ENCODE measurements at places on chromosomes 5 and 9. TPM values are rescaled to one million over a fixed set of nuclear protein-coding genes. Genes with fewer than 3 reads are reported as not detected.

The ERAP2 gene
- total RNA-seq: 98.6 TPM

The ACOT12 gene
- total RNA-seq: not detected

The TNPO1 gene
- total RNA-seq: 94.1 TPM

The NCS1 gene
- total RNA-seq: not detected

The IL7R gene
- total RNA-seq: 1,319 TPM

The B4GALT7 gene
- total RNA-seq: 39.3 TPM

The FIBCD1 gene
- total RNA-seq: not detected

The NEUROG1 gene
- total RNA-seq: not detected

- DNase-seq: no peak
Measured at GRCh38 chr5:24162343-24162742, 482.4 kb downstream of the CDH10 start.

GRCh38 chr9:80775530-80775929 is 913.8 kb downstream of the TLE1 start:
- no peak for DNase-seq

DNA sequence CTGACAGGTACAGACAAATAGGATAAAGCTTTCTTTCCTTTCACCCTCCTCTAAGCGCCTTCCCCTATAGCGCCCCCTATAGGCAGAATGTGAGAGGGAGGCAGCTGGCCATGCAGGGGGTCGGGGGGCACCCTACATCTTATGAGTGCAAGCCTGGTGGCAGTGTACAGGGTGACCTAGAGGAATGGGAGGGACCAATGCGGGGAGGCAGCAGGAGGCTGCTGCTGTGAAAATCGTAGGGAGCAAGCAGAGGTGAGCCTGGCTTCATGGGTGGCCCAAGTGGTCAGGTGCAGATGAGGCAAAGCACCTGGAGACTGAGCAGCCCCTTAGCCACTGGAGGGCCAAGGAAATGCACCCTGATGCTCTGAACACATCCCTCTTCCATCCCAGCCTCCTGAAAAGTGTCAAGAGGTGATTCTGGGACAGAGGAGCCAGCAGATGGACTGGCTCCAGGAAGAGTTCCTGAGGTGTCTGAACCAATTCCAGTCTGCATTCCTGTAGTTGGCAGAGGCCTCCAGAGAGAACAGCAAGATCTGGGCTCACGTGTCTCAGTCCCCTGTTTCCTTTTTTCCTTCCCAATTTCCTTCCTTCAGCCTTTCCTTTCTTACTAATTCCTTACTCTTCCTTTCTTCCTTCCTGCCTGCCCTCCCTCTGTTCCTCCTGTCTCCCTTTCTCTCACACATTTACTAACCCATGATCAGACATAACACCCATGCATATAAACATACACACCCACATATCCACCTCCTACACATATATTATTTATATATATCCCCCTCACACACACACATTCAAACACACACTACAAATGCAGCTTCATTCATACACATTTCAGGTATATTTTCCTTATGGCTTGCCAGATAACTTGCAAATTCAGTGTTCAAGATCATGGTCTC is 32.8 kb upstream of the GALNT10 start:
- DNase-seq: no peak

DNA sequence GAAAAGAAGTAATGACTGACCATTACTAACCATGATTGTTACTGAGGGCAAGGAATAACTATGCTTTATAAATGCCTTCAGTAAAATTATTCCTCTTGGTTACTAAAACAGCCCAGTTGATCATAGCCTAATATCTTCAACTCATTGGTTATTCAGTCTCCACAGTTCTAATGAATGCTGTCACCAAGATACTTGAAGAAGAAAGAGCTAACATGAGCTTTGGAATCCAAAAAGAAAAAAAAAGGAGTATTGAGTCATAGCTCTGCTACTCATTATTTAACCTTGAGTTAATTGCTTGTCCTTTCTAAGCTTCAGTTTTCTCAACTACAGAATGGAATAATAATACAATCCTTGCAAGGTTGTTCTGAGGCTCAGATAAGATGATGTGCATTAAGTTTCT is 187.7 kb downstream of the BRINP1 start:
- DNase-seq: no peak

- DNase-seq: no peak
Measured at GRCh38 chr5:107977550-107978071, 306.9 kb upstream of the EFNA5 start.

DNA sequence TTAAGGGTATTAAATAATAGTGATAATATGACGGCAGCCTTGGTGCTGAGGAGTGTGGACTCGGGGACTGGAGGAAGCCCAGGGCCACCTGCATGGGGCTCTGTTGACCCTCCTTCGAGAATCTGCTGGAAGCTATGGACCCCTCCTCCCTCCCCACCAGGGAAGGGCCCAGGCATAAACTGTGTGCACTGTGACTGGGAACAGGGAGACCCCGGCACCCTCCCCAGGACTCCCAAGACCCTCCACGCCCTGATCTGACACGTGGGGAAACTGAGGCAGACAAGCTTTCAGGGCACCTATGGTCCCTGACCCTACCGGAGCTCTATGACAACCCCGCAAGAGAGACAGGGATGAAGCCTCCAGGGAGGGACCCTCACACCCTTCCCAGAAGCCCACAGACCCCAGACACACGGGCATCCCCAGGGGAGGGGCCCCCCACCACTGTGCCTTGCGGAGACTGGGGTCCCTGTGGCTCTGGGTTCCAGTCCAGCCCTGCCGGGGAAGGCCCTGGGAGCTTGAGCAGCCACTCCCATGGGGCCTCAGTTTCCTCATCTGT is 6.5 kb upstream of the EGFL7 start:
- no peak for DNase-seq

- no peak for DNase-seq
Measured at GRCh38 chr9:16221366-16221765, 649.1 kb downstream of the BNC2 start.

DNA sequence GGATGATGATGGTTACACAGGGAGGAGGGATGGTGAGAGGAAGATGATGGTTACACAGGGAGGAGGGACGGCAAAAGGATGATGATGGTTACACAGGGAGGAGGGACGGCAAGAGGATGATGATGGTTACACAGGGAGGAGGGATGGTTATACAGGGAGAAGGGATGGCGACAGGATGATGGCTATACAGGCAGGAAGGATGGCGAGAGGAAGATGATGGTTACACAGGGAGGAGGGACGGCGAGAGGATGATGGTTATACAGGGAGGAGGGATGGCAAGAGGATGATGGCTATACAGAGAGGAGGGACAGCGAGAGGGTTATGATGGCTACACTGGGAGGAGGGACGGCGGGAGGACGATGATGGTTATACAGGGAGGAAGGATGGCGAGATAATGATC is 64.1 kb upstream of the FCN1 start:
- no peak for DNase-seq

- DNase-seq: no peak
Measured at GRCh38 chr5:15615859-15616258, 115.9 kb downstream of the FBXL7 start.

GRCh38 chr5:28313953-28314352 is 1275.6 kb upstream of the CDH9 start:
- DNase-seq: no peak

GRCh38 chr9:83975300-83975699 is 4.7 kb downstream of the HNRNPK start:
- DNase-seq: no peak

GRCh38 chr9:138049779-138050471 is 172.3 kb downstream of the CACNA1B start:
- DNase-seq: no peak

DNA sequence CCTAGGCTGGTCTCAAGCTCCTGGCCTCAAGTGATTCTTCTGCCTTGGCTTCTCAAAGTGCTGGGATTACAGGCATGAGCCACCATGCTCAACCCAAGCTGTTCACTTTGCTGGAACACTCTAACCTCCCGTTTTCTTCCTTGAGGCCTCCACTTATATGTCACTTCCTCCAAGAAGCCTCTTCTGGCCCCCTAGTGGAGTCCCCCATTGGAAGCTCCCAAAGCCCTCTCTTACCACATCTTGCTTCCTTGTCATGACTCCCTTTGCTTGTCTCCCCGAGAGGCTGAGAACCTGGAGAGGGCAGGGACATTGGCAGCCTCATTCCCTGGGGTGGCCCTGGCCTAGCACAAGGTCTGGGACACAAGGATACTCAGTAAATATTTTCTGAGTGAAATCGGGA is 80.8 kb downstream of the PDE6A start:
- DNase-seq: no peak

DNA sequence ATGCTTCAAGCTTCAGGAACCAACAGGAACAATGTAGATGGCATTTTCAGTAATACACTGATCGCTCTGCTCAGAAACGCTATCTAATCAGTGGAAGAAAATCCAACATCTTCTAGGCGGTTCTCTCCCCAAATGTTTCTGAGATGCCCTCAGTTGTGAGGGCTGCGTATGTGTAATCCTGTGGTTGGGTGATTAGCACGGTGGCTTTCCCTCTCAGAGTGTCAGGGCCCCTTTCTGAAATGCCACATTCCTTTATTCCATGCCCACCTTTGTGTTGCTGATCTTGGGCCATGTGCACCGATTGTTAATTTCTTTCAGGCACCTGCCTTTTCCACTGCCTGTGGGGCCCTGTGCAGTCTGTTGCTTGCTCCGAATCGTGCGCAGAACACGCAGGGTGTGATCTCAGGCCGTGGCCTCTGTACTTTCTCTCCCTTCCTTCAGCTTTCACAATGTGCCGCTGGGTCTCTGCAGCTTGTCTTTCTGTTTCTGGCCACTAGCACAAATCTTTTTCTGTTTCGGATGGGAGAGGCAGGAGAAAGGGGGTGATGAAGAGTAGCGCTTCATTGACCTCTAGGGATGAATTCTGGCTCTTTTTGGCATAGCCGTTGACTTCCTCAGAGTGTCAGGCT is 324.0 kb downstream of the PARP8 start:
- DNase-seq: no peak

DNA sequence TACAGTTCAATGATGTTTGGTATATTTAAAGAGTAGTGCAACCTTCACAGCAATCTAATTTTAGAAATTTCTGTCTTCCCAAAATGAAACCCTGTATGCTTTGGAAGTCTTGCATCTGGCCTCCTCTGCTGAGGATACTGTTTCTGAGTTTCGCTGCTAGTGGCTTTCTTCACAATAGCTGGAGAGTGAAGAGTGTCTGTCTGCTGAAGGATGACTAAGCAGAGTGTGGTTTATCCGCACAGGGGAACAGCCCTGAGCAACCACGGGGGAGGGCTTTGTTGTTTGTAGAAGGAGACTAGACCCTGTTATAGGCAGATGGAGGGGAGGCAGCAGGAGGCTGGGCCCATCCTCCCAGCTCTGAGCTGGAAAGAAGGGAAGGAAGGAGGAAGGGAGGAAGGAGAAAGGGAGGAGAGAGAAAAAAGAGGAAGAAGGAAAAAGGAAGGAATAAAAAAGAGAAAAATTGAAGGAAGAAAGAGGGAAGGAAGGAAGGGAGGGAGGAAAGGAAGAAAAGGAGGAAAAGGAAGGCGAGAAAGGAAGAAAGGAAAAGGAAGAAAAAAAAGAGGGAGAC is 10.5 kb upstream of the IRX2 start:
- DNase-seq: no peak

GRCh38 chr9:26637101-26637500 is 255.5 kb downstream of the CAAP1 start:
- DNase-seq: no peak

- no peak for DNase-seq
Measured at GRCh38 chr9:37149666-37150308, 29.4 kb downstream of the ZCCHC7 start.

DNA sequence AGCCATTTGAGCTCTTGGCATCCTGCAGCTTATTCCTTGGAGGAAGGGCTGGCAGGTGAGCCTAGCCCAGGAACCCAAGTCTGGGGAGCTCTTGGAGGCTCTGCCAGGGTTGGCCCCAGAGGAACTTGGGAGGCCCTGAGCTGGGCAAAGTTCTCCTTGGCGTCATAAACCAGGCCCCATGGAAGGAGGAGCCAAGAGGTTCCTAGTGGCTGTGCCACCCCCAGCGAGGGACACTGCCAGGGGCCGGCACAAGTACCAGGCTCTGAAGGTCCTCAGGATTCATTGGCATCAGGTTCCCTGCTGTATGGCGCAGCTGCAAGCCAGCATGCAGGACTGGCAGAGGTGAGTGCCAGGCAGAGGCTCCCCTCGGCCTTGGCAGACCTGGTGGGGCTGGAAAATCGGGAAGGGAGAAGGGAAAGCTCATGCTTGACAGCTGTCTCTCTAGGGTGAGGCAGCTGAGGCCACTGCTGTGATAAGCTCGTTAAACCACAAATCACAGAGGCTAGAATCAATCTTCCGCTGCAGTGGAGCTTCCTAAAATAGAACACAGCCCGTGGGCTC is 54.6 kb upstream of the SYNPO start:
- no peak for DNase-seq

- no peak for DNase-seq
Measured at GRCh38 chr5:103424453-103425205, 138.0 kb downstream of the NUDT12 start.

GRCh38 chr5:76820526-76820890 is 1.7 kb downstream of the F2RL1 start:
- no peak for DNase-seq

GRCh38 chr5:151115272-151115905 is 34.6 kb upstream of the TNIP1 start:
- peak; percentile 73 for DNase-seq

DNA sequence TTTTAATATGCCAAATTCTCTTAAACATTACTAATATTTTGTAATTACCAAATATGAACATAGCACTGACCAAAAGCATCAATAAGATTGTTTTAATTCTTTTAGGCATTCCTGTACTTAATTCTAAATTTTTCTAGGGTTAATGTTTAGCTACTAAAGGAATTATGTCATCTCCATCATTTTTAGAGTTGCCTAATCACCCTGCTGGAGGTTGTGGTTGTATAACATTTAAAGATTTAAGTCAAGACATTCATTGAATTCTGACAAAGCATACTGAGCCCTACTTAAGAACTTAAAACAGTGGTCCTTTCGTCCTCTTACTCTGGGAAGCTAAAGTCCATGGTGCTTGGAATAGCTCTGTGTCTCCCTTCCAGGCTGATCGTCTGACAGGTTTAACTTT is 28.1 kb upstream of the DAB2 start:
- no peak for DNase-seq

GRCh38 chr5:153572411-153573145 is 82.1 kb downstream of the GRIA1 start:
- no peak for DNase-seq
